ENCODE measurements at places on chromosomes 6 and 20.

- DNase-seq, result no peak
Observed at GRCh38 chr6:134442073-134442472, 124.2 kb upstream of the SGK1 start.

GRCh38 chr6:24089736-24090135, 36.3 kb upstream of the NRSN1 start:
- no peak for DNase-seq

DNA sequence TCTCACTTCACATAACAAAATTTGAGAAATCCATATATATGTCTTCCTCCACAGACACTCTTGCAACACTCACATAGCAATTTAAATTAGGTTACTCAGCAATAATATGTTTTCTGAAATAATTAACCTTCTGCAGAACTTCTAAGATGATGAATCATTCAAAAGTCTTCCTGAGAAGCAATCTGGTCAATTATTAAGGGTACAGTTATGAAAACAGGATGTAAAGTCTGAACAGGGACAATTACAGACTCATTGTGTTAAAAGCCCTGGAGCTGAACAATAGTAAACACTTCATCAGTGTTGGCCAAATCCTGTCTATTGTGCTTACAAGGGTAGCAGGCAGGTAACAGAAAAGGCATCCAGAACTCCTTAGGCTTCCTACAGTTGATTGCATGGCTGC, 75.4 kb downstream of the FILIP1 start:
- no peak for DNase-seq

DNA sequence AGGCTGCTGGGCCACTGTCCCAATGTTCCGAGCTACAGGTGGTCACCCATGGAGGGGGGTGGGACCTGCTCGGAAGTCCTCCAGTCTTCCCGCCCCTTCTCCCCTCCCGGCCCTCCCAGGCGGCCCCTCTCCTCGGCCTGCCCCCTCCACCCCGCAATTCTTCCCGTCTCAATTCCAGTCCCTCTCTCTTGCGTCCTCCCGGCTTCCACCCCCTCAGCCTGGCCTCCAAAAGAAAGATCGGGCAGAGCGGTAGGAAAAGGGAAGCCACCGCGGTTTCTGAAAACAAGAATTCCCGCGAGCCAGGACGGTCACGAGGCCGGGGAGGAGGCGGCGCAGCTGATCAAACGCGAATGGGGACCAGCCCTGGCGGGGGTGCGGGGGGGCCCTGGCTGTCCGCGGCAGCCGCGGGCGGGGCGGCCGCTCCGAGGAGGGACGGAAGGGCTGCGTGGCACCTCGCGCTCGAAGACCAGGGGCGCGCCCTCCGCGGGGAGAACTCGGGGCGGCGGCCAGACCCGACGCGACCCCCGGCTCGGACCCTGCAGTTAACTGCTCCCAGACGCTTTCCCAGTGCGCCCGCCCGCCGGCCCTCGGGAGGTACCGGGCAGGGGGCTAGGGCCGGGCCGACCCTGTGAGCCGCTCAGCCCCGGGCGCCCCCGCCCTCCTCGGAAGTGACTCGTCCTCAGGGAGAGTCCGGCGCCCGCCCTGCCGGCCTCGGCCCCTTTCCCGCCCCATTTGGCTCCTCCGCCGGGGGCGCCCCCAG, 1.0 kb downstream of the PXDC1 start:
- peak; percentile 21 for DNase-seq

DNA sequence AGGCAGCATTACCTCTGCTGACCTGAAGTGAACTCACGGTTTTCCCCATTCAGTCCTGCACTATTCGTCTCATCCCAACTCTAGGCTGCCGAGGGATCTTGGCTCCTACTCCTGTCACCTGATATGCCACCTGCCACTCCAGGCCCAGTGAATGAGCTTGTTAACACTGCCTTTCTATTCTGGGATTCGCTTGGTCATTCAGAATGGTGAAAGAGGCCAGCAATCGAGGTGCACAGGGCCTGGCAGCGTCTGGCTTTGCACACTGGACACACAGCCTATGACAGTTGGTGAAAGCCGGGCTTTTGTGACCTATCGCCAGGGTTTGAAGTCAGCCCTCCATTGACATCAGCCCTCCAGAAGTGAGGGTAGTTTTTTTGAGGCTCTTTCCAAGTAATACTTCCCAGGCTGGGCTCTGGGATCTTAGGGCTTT, 59.3 kb upstream of the MYL9 start:
- DNase-seq, result no peak

- DNase-seq, result no peak
Observed at GRCh38 chr6:131003488-131004386, 59.3 kb downstream of the EPB41L2 start.

GRCh38 chr6:31466466-31466865, 31.5 kb upstream of the MICB start:
- no peak for DNase-seq

DNA sequence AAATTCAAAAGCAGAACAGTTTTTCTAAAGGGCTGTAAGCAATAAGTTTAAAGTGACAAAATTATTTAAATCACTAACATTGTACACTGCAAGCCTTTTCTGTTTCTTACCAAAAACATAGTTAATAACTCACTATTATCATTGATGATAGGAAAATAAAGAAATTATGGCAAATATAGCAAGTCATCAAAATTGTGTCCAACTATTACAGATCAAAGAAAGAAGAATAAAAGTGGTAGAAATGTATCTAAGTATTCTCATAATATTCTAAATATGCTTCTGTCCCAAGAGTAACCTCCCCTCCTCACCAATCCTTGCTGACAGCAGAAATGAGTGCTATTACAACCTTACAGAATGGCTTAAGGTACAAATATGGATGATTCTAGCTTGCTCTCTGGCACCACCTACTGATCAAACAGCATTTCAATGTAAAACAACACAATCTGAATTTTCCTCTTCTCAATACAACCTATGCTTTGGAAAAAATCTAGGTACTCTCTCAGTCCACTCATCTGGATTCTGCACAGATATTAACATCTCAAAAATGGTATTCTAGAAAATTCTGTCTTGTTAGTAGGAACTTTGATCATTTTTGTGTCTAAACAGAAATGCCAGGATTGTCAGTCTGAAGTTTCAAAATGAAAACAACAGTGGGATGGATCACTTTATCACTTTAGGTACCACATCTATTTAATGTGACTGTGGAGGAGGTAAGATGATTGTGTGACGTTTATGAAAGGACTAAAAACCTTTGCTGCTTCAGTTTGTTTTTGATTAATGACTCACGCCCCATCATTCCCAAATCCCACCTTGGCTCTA, 40.9 kb downstream of the ZFP64 start:
- DNase-seq, result peak; percentile 15

- peak; percentile 87 for DNase-seq
Observed at GRCh38 chr6:7201732-7202541, 94.2 kb downstream of the RREB1 start.

GRCh38 chr6:6891125-6891721, 216.5 kb upstream of the RREB1 start:
- DNase-seq, result no peak

GRCh38 chr20:56360133-56360907, 1.5 kb downstream of the FAM210B start:
- DNase-seq, result no peak

GRCh38 chr20:32908334-32909292, 49.9 kb downstream of the EFCAB8 start:
- no peak for DNase-seq

DNA sequence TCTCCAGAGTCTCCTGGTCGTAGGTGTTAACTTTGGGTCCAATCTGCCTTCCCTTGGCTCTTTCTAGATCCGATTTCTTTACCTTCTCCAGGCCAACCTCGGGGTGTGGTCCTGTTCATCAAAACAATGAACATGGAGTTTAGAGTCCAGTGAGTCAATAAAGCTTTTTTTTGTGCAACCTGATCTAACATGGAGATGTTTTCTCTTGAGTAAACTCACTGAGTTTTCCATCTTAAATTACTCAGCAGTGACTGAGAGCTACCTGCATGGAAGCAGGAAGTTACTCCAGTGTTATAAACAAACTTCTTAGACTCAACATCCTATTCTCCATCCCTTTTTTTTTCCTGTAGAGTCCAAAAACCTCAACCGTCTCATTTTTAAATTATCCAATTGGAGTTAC, 14.9 kb upstream of the SLC22A1 start:
- no peak for DNase-seq

DNA sequence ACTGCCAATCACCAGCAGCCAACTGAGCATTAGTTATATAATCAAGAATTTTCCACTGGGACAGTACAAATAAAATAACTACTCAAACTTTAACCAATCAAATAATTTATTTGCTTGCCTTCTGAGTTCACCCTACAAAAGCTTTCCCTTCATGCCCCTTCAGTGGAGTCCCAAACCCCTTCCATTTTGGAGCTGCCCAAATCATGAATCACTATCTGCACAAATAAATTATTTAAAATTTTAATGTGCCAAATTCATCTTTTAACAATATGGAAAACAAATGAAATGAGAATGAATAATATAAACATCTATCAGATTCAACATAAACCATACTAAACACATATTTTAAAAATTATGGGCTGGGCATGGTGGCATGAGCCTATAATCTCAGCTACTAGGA, 85.9 kb downstream of the KIF13A start:
- no peak for DNase-seq

GRCh38 chr6:16512544-16513290, 248.5 kb downstream of the ATXN1 start:
- no peak for DNase-seq

GRCh38 chr6:44047179-44047546, 80.1 kb downstream of the MRPL14 start:
- no peak for DNase-seq

GRCh38 chr20:41234546-41234945, 83.0 kb downstream of the ZHX3 start:
- no peak for DNase-seq

DNA sequence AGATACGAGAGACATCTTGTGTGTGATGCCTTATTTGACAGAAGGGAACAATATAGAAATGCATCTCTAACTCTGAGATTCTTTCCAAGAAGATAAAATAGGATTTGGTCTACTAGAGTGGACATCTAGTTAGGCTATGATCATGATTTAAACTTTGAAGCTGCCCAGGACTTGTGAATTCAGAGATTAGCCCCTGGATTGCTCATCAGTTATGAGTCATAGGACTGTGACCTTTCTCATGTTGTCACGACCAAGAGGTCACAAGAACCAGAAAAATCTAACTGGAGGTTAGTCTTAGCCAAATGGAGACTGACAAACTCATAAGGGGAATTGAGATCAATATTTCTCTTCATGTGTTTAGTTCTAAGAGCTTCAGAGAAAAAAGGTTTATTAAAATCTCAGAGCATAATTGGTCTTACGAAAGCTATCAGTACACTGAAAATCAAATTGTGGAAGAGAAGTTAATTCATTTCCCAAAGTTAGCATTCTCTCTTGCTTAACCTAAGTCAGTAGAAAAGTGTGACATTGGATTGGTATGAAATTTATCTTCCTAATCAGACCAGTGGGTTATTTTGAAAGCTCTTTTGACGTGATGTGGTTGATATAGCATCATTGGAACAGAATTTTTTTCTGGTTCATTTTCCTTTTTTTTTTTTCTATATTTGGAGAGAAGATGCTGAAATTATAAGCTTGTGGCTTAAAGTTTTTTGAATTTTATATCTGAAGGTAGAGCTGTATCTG, 245.7 kb downstream of the RNF144B start:
- no peak for DNase-seq

- no peak for DNase-seq
Observed at GRCh38 chr20:16001286-16001685, 572.0 kb downstream of the KIF16B start.

DNA sequence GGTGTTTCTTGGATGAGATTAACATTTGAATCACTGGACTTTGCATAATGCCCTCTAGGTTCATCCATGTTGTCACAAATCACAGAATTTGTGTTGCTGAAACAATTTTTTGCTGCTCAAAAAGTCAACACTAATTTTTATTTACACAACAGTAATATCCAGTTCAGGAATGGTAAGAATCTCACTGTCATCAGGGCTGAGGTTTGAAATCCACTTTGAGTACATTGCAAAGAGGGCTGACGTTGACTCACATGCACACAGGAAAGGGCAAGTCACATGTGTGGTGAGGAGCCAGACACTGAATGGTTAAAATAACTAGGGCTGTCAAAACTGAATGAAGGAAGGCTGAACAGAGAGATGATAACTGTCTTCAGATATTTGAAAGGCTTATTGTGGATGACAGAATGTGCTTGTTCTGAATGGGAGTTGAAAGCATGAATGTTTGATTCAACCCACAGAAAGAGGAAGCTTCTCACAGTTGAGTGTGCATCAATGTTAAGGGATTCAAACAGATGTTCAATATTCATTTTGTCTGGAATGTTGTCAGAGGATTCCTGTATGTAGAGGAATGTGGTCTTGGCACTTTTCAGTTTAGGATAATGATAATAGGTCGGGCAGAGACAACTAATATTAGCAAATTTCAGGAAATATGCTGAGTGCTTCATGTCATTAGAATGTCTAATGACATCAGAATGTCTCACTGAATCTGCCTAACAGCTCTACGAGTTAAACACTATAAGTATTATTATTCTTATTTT, 3.6 kb upstream of the ADGRG6 start:
- no peak for DNase-seq

- DNase-seq, result no peak
Observed at GRCh38 chr20:62724692-62725595, 16.3 kb downstream of the NTSR1 start.

DNA sequence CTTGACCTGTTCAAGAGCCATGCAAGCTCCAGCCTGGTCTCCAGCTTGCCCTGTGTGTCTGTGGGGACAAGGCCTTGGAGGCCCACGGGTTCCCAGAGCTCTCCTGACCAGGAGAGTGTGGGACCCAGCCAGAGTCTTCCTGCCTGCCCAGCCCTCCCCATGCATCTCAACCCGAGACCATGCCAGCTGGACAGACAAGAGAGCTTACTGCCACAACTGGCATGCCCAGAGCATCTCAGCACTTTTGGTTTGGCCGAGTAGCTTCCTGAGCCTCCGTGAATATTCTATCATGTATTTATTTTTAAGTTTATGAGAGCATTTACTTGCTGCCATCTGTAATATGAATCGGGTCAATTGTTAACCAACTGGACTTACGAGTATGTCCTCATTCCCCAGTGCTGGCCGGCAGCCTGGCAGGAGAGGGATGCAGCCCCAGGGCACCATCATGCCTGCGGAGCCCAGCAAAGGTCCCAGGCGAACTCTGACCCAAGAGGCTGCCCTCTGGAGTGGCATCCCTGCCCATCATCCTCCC, 14.9 kb downstream of the IP6K3 start:
- no peak for DNase-seq

- no peak for DNase-seq
Observed at GRCh38 chr6:34298941-34299340, 50.1 kb upstream of the SMIM29 start.

GRCh38 chr6:158655569-158656450, 6.0 kb downstream of the SYTL3 start:
- DNase-seq, result no peak

DNA sequence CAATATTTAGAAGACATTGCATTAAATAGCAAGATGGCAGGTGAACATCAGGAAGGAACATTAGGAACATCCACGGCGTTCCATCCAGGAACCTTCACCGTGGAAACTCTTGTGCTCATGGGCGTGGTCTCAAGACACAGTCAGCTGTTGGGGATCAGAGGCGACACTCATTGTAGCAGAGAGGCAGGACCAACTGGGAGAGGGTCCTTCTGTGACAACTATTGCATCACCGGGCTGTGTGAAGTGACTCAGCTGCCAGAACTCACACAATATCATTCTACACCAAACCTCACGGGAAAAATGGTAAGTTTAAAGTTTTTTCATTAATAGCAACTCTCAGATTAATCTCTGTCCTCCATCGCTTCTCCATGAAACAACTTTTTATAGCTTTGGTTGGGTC, 334.8 kb upstream of the SULF2 start:
- no peak for DNase-seq

- no peak for DNase-seq
Observed at GRCh38 chr20:21503345-21503744, 10.5 kb downstream of the NKX2-2 start.
